Ascending aorta (tissue), 2 donors: ENCODE measurements at places on chromosomes 1 and 21. TPM values are rescaled to one million over a fixed set of nuclear protein-coding genes. Genes with fewer than 3 reads are reported as not detected.

GRCh38 chr21:14615359-14615974 is 69.4 kb upstream of the SAMSN1 start:
- H3K27me3 ChIP-seq: no peaks in the 10 kb centered on the region
- DNase-seq: no peak
- no peak overlapping the region for H3K4me3 ChIP-seq

GRCh38 chr1:33257772-33258712 is 1.8 kb downstream of the ZNF362 start:
- peaks cover 19% of the 10 kb centered on the region for H3K4me1 ChIP-seq
- no peaks in the 10 kb centered on the region for H3K36me3 ChIP-seq
- H3K27me3 ChIP-seq: no peaks in the 10 kb centered on the region
- H3K4me3 ChIP-seq: peak overlapping the region; percentile 74

- peaks cover 51% of the 10 kb centered on the region for H3K36me3 ChIP-seq
- DNase-seq: no peak
These were observed 8.9 kb downstream of the MRTO4 start for GRCh38 chr1:19260211-19261138.

DNA sequence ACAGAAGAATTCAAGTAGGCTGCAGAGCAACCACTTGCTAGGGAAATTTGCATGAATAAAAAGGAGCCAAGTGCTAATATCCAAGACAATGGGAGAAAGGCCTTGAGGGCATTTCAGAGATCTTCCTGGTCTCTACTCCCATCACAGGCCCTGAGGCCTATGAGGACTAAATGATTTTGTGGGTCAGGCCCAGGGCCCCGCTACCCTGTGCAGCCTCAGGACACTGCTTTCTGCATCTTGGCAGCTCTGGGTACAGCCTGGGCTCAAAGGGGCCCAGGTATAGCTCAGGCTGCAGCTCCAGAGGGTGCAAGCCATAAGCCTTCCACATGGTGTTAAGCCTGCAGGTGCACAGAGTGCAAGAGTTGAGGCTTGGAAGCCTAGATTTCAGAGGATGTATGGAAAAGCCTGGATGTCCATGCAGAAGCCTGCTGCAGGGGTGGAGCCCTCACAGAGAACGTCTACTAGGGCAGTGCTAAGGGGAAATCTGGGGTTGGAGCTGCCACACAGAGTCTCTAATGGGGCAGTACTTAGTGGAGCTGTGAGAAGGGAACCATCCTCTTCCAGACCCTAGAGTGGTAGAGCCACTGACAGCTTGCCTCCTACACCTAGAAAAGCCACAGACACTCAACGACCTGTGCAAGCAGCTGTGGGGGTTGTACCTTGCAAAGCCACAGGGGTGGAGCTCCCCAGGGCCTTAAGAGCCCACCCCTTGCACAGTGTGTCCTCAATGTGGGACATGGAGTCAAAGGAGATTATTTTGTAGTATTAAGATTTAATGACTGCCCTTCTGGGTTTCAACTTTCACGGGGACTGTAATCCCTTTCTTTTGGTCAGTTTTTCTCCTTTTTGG is 13.7 kb upstream of the ACTRT2 start:
- H3K4me1 ChIP-seq: peaks cover 8% of the 10 kb centered on the region
- peak; percentile 28 for DNase-seq
- H3K27me3 ChIP-seq: no peaks in the 10 kb centered on the region
- H3K4me3 ChIP-seq: no peak overlapping the region
- no peaks in the 10 kb centered on the region for H3K36me3 ChIP-seq
- no peak overlapping the region for H3K27ac ChIP-seq

GRCh38 chr1:19370453-19371170 is 58.5 kb downstream of the SLC66A1 start:
- H3K4me1 ChIP-seq: no peaks in the 10 kb centered on the region
- H3K36me3 ChIP-seq: peaks cover 24% of the 10 kb centered on the region
- no peak overlapping the region for H3K4me3 ChIP-seq
- H3K27me3 ChIP-seq: no peaks in the 10 kb centered on the region
- DNase-seq: no peak

DNA sequence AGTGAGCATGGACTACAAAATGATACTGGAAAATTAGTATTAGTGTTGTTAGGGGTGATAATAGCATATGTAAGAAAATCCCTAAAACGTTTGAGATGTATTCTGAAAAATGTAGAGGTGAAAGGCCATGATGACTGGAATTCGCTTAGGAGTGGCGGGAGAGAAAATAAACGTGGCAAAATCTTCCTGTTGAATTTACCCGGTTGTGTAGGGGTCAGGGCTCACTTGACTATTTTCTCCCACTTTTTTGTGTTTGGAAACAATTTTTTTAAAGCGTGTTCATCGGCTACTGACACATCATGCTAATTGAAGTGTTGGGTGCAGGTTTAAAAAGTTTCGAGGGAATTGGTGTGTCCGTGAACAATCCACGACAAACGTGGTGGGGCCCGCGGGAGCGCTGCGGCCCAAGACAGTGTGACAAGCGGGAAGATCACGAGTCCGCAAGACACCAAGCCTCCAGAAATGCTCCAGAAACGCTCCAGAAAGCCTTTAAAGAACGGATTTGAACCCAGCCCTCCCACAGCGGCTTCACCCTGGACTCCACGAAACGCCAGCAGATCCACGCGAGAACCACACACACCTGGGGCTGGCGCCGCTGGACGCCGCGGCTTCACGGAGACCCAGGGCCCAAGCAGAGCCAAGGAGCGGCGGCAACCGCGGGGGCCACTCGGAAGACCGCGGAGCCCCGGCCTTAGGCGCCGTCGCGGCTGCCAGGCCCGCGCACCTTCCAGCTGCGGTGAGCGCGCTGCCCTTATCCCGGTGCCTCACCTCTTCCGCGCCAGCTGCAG is 573 bp downstream of the PSMG1 start:
- peak overlapping the region; percentile 88 for H3K27ac ChIP-seq
- peak overlapping the region; percentile 91 for H3K4me3 ChIP-seq
- H3K27me3 ChIP-seq: no peaks in the 10 kb centered on the region
- peaks cover 11% of the 10 kb centered on the region for H3K4me1 ChIP-seq

DNA sequence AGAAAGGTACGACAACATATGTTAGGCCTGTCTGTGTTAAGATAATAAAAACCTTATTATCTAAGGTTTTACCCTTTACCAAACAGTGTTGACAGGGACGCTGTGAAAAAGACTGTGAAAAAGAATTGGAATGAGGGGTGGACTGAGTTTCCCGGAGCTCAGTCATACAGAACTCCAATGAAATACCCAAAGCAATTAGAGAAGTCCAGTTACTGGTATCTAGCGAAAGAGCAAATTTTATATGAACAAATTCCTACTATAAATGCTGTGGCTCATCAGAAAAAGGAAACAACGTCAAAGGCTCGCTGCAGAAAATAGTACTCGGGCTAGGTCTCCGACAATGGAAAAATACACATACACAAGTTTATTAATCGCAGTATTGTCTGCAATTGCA is 708 bp upstream of the RBBP5 start:
- peak overlapping the region; percentile 87 for H3K27ac ChIP-seq
- no peak for DNase-seq
- no peaks in the 10 kb centered on the region for H3K27me3 ChIP-seq
- H3K36me3 ChIP-seq: no peaks in the 10 kb centered on the region
- H3K4me1 ChIP-seq: peaks cover 18% of the 10 kb centered on the region

DNA sequence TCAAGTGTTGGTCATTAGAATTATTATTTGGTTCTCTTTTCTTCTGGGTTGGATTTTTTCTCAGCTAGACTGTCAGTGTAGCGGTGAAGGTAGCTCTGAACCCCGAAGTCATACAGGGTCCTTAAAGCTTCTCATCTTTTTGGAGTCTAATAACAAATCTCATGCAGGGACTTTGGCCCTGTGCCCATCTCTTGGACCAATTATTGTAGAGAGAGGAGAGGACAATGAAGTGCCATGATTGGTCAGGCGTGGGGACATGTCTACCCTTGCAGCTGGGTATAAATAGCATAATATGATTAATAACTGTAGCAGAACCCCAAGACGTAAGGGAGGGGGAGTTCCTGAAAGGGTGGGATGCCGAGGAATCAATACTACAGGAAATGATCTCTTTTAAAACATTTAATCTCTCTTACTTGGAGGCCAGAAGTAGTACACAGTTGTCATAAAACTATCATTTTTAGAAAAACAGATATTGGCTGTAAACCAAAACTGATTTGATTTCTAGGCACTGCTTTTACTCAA is 8.8 kb downstream of the MAGI3 start:
- no peak overlapping the region for H3K4me3 ChIP-seq
- no peak overlapping the region for H3K27ac ChIP-seq
- H3K36me3 ChIP-seq: no peaks in the 10 kb centered on the region
- no peak for DNase-seq
- H3K27me3 ChIP-seq: no peaks in the 10 kb centered on the region
- H3K4me1 ChIP-seq: no peaks in the 10 kb centered on the region

GRCh38 chr1:178527117-178527516 is 14.2 kb downstream of the TEX35 start:
- H3K36me3 ChIP-seq: no peaks in the 10 kb centered on the region
- H3K4me3 ChIP-seq: no peak overlapping the region
- no peaks in the 10 kb centered on the region for H3K4me1 ChIP-seq
- H3K27me3 ChIP-seq: no peaks in the 10 kb centered on the region
- H3K27ac ChIP-seq: no peak overlapping the region
- DNase-seq: no peak

DNA sequence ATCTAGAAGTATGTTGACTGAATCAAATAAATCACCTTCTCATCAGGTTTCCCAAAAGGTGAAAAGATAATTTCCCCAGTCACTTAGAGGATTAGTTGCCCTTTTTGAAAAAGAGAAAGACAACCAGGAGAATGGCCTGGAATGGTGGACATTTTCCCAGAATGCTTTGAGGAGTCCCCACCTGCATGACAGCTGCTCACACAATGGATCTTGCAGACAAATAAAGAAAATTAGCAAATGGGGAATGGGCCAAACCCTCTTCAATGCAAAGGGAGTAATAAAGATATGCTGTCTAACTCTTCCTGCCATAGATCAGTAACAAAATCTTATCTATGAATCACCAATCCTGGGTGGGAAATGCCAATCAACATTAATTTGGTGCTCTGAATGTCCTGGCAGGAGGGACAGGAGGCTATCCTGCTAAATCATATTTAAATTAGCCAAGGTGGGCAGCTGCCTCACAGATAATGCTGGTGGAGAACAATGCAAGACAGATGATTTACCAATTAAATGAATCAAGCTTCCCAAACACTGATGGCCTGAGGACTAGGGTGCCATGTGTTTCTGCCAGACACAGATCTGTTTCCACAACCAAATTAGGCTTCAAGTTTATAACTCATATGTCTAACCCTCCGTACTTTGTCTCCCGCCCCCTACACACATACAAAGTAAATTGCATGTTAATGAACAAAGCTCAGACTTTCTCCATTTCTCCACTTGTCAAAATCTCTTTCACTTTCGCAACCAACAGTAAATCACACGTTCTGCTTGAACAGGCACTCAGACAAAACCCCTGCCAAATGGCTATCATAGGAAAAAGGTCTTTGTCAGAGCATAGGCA is 488.0 kb upstream of the PLXNA2 start:
- no peak overlapping the region for H3K4me3 ChIP-seq
- H3K36me3 ChIP-seq: no peaks in the 10 kb centered on the region
- no peak overlapping the region for H3K27ac ChIP-seq
- no peaks in the 10 kb centered on the region for H3K27me3 ChIP-seq
- no peak for DNase-seq
- H3K4me1 ChIP-seq: no peaks in the 10 kb centered on the region

DNA sequence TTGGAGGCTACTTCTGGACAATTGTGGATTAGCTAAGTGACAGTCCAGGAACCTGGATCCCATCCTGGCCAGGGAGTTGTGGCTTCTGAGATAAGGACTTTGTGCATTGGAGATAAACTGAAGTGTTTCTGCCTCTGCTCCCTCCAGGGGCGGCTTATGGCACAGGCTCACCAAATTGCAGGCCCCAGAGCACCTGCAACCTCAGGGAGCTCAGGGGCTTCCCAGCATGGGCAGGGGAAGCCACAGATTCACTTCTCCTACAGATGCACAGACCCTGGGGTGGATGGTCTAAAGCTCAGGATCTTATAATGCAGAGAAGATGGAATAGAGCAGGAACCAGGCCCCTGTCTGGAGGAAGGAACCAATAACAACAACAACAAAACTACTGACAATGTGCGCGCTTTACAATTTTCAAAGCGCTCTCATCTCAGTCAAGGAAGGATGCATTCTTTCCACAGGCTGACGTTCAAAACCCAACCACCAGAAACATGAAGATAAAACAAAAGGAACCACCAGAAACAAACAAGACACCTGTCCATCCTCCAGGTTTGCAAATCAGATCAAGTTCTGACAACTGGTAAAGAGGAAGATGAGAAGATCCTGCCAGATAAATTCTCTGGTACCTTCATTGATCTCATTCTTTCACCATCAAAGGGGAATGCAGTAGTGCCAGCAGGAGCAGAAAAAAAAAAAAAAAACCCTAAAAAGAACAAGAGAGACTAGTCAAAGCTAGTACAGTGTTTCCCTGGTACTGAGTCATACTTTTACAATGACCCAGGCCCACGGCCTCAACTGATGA is 121.0 kb upstream of the IRF2BP2 start:
- H3K4me1 ChIP-seq: peaks cover 19% of the 10 kb centered on the region
- no peaks in the 10 kb centered on the region for H3K36me3 ChIP-seq
- H3K4me3 ChIP-seq: no peak overlapping the region
- DNase-seq: no peak
- H3K27ac ChIP-seq: no peak overlapping the region

- no peak overlapping the region for H3K27ac ChIP-seq
- H3K36me3 ChIP-seq: no peaks in the 10 kb centered on the region
- H3K4me3 ChIP-seq: no peak overlapping the region
These were observed 561 bp downstream of the CD1E start for GRCh38 chr1:158354255-158354654.

DNA sequence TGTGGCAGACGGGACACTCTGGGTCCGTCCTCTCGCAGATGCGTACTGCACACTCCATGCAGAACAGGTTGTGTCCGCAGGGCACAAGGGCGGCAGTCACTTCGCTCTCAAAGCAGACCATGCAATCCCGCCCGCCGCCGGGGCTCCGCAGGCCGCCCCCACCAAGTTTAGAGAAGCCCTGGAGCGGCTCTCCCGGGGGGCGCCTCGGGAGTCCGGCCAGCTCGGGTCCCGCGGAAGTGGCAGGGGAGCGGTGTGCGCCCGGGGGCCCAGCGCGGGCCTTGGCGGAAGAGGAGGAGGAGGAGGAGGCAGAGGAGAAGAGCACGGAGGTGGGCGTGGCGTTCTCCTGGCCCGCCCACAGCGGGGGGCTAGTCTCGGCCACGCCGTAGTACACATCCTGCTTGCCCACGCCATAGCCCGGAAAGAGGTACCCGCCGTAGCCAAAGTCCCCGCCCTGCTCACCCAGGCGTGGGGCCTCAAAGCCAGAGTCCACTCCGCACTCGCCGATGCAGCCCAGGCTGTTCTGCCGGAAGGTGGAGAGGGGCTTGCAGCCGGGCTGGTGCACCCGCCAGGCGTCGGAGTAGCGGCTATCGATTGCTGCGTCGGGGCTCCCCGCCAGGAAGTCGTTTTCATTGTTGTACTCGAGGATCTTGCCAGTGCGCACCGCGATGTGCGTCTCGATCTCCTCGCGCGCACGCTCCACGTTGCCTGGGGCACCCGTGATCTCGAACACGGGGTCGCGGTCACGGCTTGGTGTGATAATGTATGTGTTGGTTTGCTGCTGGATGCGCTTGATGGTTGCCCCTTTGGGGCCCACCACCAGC is 5.4 kb downstream of the MEX3A start:
- peak overlapping the region; percentile 27 for H3K4me3 ChIP-seq
- no peaks in the 10 kb centered on the region for H3K36me3 ChIP-seq
- no peaks in the 10 kb centered on the region for H3K4me1 ChIP-seq

- peak overlapping the region; percentile 49 for H3K4me3 ChIP-seq
- H3K4me1 ChIP-seq: no peaks in the 10 kb centered on the region
- peak; percentile 87 for DNase-seq
- H3K36me3 ChIP-seq: no peaks in the 10 kb centered on the region
- no peaks in the 10 kb centered on the region for H3K27me3 ChIP-seq
These were observed 12.9 kb downstream of the PLA2G2F start for GRCh38 chr1:20151906-20152598.

MFAP2 gene
- total RNA-seq: 26.3 TPM

CD101 gene
- not detected for total RNA-seq
